Activated CD4-positive, alpha-beta T cell treated with anti-CD3 and anti-CD28 coated beads, Interleukin-2, Interleukin-4, amounts not matched to agents 100 ng/mL and 50 ng/mL, durations not matched to agents 16 hours and 8 hours (primary cell): ENCODE measurements at places on chromosomes 3 and 15.

- DNase-seq = peak; percentile 84
These were observed 113.6 kb upstream of the ICE2 start for GRCh38 chr15:60592371-60593169.

DNA sequence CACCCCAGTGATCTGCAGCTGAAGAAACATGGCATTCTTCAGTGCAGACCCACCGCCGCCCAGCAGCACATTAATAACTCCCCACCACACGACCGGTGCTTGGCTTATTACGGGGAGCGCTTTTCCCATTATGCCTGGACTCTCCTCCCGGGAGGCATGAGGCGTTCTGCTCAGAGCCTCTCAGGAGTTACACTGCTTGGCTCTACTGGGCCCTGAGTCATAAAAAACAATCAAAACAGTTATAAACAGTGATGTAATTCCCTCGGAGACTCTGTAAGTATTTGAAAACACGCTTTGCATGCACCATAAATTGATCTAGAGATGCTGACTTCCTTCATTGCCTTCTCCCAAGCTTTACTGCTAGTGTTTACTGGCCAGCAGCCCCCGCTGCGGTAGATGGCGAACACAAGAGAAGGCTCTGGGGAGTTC is 77.1 kb upstream of the SNRPA1 start:
- DNase-seq = no peak

DNA sequence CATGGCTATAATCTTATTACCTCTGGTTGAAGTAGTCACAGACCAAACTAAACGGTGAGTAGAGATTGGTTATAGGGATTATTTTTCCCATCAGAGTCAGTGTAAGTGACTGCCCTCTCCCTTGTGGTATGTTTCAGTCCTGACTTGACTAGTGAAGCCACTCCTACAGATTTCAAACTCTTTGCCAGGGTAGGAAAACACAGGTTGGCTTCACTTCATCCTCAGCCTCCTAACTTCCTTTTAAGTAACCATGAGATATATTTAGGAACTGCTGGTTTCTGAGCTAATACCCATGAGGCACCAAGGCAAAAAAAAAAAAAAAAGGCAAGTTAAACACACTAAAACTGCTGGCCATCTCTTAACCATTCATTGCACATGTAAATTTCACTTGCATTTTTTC is 349.2 kb upstream of the MCTP2 start:
- no peak for DNase-seq

DNA sequence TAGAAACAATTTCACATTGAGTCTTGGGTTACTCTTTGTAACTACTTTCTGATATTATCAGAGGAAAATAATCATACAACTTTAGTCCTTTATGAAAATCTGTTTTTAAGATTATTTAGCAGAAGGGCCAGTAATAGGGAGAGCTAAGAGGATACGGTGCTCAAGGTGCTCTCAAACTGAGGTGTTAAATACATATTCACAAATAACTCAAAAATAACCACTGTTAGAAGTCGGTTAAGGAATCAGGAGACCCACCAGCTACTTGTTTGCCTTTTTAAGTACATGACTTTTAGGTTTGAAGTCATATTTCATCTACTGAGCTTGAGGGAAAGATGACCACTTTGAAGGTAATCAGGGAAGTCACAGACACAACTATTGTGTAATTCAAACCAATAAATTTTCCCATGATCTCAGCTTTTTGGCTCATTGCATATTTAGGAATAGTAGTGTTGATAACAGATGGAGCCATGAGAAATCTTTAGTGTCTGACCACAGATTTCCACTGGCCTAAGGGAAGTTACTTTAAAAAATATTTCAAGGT is 1.4 kb upstream of the RSRC1 start:
- no peak for DNase-seq

GRCh38 chr3:126678693-126679317 is 23.9 kb upstream of the TXNRD3 start:
- DNase-seq = no peak

DNA sequence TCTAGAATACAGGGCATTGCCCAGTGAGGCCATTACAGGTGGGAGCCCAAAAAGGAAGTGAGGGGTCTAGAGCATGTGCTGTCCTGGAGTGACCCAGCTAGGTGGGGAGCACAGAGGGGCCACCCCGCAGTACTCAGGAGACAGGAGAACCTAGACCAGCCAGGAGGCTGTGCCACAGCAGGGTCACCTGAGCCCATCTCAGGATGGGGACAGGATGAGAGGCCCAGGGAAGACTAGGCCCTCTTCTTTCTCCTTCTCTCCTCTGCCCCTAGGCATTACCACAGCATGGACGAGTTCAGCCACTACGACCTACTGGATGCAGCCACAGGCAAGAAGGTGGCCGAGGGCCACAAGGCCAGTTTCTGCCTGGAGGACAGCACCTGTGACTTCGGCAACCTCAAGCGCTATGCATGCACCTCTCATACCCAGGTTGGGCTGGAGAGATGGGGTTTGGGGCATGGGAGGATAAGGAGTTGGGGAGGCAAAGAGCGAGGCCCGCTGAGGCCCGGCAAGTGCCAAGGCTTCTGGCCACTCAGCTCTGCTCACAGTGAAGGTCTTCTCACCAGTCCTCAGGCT is 20.6 kb downstream of the LOXL1 start:
- no peak for DNase-seq

GRCh38 chr3:86782866-86783265 is 208.1 kb downstream of the VGLL3 start:
- no peak for DNase-seq

GRCh38 chr3:16426029-16426400 is 87.5 kb downstream of the RFTN1 start:
- no peak for DNase-seq

DNA sequence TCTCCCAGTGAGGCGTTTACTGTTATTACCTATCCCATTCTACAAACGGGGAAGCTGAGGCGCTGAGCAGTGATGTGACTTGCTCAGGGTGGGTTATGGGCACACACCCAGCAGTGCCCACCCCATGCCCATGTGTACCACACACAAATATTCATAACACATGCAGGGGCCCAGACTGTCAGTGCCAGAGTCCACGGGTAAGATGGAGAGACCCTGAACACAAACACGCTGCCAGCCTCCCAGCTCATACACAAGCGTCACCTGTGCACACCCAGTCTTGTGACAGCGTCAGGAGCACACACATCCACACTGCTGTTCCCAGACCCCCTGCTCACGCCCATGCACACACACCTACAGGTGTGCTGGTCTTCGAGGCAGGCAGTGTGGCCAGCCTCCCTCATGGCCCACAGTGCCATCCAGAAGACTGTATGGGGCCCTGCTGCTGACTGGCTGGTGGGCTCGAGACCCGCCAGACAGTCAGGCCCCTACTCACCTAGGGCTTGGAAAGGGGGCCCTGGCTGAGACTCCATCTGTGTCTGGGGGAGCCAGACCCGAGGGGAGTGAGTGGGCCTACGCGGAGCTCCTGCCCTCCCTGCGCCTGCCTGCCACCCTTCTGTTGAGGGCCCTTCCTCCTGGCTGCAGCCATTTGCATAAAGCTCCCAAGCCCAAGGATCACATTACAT is 39.4 kb downstream of the DNAJB8 start:
- no peak for DNase-seq

DNA sequence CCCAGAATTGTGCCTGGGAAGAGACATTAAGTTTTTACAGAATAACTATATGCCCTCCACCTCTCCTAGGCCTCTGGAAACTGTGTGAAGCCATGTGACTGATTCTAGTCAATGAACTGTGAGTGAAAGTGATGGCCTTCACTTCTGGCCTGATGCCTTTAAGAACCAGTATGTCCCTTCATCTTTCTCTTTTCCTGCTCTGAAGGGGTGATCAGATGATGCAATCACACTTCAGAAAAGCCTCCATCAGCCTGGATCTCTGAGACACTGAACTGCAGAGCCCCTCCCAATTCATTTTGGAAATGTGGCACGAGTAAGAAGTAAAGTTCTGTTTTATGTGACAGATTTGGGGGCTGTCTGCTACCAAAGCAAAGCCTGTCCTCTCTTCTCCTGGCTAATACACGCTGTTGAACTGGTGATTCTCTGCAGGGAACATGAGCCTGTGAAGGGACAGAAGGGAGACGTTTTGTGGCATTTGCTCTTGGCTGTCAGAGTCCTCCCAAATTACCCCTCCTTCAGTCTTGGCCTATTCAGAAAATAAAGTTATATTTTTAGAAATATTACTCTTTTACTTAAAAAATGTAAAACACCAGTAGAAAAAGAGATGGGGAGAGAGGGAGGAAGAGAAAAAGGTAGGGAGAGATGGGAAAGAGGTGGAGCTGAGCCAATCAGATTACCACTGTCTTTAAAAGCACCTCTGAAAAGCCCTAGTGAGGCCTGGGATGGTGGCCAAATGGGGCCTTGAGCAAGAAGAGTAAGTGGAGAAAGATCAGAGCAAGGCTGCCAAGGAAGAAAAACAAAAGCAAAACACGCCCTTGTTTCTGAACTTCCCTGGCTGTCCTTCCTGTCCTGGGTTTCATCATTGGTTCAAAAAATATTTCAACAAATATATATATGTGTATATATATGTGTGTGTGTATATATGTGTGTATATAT is 40.9 kb upstream of the RYK start:
- no peak for DNase-seq

DNA sequence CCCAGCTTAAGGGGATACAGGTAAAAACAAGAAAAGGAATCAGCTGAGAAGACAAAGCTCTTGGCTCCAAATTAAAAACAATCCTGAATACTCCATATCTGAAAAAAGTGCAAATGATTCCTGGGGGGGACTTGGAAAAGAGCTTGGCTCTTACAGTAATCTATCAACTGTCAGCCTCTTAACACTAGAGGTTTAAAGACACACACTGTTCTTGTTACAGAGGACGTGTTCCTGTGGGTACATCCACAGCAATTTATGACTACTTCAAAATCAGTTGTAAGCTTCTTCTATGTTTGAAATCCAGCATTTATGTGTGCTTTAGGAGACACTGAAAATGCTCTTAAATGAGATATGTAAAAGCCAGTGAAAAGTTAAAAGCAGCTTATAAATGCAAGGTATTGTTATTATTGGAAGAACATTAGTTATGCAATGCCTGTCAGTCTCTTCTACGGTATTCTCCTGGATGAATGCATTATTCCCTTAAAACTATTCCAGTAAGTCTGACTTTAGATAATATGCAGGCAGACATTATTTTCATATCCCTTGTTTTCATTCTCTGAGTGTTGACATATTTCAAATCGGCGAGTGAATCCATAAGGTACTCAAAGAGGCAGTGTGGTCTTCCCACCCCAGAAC is 408.4 kb upstream of the ADAMTS9 start:
- DNase-seq = no peak

DNA sequence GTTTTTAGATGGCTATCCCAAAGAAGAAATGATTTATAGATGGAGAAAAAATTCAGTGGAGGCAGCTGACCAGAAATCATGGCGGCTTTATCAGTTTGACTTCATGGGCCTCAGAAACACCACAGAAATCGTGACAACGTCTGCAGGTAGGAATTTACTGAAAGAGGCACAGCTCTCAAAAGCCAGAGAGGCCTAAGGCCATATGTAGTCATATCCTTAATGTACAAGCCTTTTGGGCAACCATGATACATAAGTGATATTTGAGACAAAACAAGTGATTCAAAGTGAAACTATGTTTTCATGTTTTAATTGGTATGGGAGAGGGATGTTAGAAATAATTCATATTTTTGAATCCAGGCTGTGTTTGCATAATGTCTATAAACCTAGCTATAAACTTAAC is 509.7 kb downstream of the GABRG3 start:
- DNase-seq = no peak

DNA sequence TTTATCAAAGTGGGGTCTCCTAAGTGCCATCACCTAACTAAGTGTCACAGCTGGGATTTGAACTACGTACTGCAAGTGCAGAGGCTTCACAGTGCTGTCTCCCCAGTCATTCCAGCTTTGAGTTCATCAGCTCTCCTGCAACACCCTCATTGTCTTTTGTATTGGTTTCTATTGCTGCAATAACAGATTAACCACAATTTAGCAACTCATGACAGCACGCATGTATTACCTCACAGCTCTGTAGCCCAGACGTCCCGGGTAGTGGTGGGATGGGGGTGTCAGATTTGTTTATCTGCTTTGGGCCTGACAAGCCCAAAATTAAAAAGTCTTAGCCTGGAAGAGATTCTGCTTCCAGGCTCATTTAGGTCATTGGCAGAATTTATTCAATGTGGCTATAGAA is 220.5 kb upstream of the LRRN1 start:
- no peak for DNase-seq

- no peak for DNase-seq
These were observed 3.2 kb upstream of the CHSY1 start for GRCh38 chr15:101255051-101255395.

DNA sequence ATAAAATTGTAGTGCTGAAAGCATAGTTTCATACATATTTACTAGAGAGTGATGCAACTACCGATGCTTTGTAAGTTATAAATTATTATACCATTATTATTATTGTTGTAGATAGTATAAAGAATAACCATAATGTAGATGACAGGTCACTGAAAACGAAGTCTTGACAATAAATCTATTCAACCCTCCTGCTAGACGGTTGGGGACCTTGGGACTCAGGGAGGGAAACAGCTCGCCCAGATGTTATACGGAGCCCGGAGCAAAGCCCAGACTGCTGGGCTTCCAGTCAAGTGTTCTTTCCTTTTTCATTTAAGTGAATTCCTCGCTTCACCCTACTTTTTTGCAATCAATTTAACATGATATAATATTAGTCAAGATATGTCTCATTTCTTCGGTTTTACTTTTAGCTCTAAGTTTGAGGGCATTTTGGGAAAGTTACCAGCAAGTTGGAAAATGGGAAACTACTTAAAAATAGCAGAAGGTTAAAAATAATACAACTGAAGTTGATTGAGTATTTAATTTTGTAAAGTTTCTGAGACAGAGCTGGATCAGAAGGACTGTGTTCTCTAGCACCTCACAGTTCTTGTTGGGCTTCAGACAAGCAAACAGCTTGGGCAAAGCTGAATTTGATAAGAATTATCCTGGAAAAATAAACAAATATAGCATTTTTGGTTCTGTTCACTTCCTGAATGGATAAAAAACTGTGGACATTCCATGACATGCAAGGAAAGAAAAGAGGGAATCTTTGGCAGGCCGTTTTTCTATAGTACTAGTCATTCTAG is 173.4 kb upstream of the TP63 start:
- no peak for DNase-seq
